ENCODE measurements at places on chromosomes 4 and X. TPM values are rescaled to one million over a fixed set of nuclear protein-coding genes. Genes with fewer than 3 reads are reported as not detected.
A peak's percentile ranks its signal among the peaks of the same experiment; 100 is the strongest.

- H3K4me3 ChIP-seq = no peak overlapping the region
- no peak overlapping the region for H3K27ac ChIP-seq
- no peak for DNase-seq
- no peaks in the 10 kb centered on the region for H3K27me3 ChIP-seq
- H3K36me3 ChIP-seq = peaks cover 10% of the 10 kb centered on the region
These were observed 5.2 kb downstream of the TMEM164 start for GRCh38 chrX:110008011-110008635.

DNA sequence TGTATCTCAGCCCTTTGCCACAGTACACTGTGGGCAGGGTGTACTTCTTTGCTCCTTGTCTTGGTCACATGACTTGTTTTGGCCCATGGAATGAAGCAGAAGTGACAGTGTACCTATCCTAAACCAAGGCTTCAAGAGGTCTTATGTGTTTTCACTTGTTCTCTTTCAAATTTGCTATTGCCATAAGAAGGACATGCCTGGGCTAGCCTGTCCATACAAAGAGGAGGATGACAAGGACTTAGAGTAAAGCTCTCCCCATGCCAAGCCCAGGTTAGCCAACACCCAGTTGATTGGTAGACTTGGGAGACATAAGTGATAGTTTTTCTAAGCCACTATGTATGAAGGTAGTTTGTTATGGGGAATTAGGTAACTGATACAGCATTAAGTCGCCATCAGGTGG lies 141.1 kb upstream of the MID1 start:
- H3K27me3 ChIP-seq = no peaks in the 10 kb centered on the region
- no peaks in the 10 kb centered on the region for H3K4me1 ChIP-seq
- H3K4me3 ChIP-seq = no peak overlapping the region
- DNase-seq = no peak

DNA sequence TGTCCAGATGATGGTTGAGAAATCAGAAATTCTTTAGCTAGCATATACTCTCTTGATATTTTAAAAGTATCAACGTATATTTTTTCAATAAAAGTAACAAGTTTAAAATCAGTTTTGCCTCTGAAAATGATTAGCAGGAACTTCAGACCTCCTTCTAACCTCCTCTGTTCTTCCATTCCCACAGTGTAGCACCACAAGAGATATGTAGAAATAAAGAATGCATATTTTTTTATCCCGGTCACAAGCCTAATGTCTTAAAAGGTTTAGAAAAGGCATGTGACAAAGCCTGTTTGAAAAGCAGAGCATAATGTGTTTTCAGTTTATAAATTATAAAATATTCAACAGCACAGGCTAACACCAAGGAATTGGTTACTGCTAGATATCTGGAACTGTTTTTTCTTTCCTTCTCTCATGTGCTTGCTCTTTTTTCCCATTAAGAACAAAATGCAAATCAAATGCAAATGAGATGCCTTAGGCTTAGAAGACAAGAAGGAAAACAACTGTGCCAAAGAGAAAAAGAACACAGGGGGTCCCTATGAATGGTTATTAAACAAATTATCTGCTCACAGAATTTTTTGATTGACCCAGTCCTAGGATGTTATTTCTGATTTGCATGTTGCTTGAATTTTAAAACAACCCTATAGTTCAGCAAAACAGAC lies 351.7 kb upstream of the FAM241A start:
- DNase-seq = no peak
- no peak overlapping the region for H3K4me3 ChIP-seq
- H3K27me3 ChIP-seq = peaks cover 2% of the 10 kb centered on the region
- no peak overlapping the region for H3K27ac ChIP-seq
- no peaks in the 10 kb centered on the region for H3K4me1 ChIP-seq

DNA sequence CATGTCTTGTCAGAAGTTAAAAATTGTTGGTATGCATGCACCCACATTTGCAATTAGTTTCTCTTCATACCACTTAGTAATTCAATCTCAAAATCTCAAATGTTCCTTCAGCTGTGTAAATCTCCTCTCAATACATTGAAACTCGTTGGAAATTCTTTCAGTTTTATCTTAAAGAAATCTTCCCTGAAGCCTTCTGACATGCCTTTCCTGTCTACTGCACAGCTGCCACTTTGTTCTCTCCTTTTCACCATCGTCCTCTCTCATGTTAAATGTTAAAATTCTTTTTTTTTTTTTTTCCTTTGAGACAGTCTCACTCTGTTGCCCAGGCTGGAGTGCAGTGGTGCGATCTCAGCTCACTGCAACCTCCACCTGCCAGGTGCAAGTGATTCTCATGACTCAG lies 30.9 kb downstream of the MCUB start:
- no peak overlapping the region for H3K4me3 ChIP-seq
- no peaks in the 10 kb centered on the region for H3K27me3 ChIP-seq
- peaks cover 14% of the 10 kb centered on the region for H3K4me1 ChIP-seq
- DNase-seq = no peak
- H3K36me3 ChIP-seq = no peaks in the 10 kb centered on the region

DNA sequence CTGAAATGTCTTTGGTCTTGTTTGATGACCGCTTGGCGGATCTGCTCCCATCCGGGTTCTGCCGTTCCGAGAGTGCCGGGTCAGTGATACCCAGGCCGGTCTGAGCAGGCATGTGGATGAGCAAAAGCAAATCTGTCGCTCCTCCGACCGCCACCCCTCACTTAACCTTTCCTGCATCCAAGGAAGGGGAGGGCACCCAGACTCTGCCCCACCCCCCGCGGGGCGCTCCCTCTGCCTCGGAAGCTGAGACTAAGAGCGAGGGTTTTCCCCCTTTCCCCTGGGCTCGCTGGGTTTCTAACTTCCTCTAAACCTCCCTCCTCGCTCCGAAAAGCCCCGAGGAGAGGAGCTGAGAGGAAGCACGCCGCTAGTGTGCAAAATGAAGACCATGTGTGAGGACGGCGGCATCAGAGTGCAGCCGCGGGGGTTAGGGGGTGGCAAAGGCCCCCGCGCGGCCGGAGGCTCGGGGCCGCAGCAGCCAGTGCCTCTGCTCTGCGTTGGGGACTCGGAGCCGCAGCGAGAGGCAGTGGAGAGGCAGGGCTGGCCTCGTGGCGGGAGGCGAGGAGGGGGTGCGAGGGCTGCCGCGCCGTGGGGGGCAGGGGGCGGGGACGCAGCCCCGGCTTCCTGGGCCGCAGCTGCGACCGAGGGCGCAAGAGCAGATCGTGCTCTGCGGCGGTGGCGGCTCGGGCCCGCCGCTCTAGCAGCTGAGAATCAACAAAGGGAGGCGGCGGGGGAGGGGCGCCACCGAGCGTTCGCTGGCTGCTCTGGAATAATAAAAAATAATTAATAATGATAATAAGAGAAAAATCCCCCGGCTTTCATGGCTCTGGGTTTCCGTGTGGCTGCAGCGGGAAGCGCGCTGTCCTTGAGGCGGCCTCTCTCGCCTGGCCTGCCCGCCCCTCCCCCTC lies 55.8 kb upstream of the BCOR start:
- H3K27ac ChIP-seq = peak overlapping the region; percentile 80
- no peaks in the 10 kb centered on the region for H3K27me3 ChIP-seq
- peak; percentile 70 for DNase-seq

GRCh38 chr4:52641854-52642563 lies 17.1 kb downstream of the USP46 start:
- peak overlapping the region; percentile 58 for H3K27ac ChIP-seq
- H3K36me3 ChIP-seq = no peaks in the 10 kb centered on the region
- no peak for DNase-seq
- H3K4me1 ChIP-seq = peaks cover 87% of the 10 kb centered on the region
- no peak overlapping the region for H3K4me3 ChIP-seq

- no peaks in the 10 kb centered on the region for H3K36me3 ChIP-seq
- no peak for DNase-seq
- no peak overlapping the region for H3K4me3 ChIP-seq
- H3K27me3 ChIP-seq = no peaks in the 10 kb centered on the region
These were observed 39.2 kb downstream of the BEX3 start for GRCh38 chrX:103415528-103415927.

DNA sequence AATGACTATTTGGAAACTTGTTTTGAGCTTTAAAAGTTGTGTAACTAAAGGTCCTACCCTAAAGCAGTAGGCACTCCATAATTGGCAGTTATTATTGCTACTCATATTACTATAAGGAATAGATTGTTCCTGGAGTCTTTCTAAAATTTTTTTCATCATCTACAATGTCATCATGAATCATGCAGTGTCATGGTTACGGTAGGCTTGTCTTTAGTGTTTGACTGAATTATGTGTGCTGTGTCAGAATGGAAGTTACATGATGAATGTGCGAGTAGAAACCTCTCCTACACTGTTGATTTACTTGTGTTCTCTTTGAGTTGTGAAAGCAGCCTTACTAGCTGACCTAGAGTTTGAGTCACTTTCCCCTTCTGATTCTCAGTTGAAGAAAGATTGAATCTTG lies 1099.9 kb downstream of the RAPGEF2 start:
- H3K36me3 ChIP-seq = no peaks in the 10 kb centered on the region
- H3K27me3 ChIP-seq = no peaks in the 10 kb centered on the region
- no peak for DNase-seq
- H3K4me1 ChIP-seq = no peaks in the 10 kb centered on the region

- H3K4me3 ChIP-seq = no peak overlapping the region
- H3K4me1 ChIP-seq = no peaks in the 10 kb centered on the region
- no peak for DNase-seq
- no peaks in the 10 kb centered on the region for H3K27me3 ChIP-seq
These were observed 156.9 kb downstream of the SLIT2 start for GRCh38 chr4:20408611-20409010.

The IQSEC2 gene
- 14.3 TPM for total RNA-seq

The TCEAL7 gene
- total RNA-seq = 1.5 TPM

The SAGE1 gene
- total RNA-seq = not detected

The ARR3 gene
- not detected for total RNA-seq

The CCKAR gene
- not detected for total RNA-seq

The DRD5 gene
- total RNA-seq = 0.36 TPM

The FRMD7 gene
- not detected for total RNA-seq

The UGT2A3 gene
- not detected for total RNA-seq

The RFC1 gene
- total RNA-seq = 23.1 TPM

Data from heart left ventricle (tissue), 16 donors.